ENCODE measurements at places on chromosomes 1 and 21.

DNA sequence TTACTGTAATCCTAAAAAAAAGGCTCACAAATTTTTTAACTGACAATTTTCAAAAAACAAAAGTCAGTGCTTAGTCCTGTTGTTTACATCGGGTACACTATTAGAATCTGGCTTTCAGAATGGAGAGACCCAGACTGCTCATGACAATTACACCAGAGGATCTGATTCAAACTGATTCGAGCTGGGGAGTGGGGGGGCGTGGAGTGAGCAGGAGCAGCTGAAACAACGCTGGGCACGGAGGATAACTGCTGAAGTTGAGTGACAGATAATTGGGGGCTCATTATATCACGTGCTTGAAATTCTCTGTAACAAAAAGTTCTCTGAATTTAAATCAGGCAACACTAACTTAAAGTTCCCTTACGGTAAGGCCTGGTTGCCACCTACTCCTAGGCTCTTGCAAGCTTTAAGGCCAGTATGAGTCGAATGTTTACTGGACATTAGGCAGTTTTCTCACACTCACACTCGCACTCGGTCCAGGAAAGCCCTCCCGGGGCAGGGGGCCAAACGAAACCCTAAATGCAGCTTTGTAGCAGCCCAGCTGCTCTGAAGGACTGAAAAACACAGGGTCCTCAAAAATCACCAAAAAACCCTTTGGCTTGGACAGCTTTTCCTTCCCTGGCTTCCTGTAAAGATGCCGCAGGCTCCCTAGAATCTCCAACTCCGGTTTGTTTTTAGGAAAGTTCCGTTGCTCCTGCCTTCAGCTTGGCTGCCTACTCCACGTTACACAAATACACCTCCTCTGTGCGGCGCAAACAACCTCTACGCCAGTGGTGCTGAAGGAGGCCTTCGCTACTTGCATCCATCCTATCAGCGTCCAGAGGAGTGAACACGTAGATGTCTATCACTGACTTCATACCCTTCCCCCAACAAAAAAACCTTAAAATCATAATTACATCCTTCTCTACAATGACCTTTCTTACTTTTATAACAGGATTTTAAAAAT lies 42.9 kb downstream of the CAPZB start:
- DNase-seq = no peak

GRCh38 chr1:63883494-63884235 lies 109.8 kb downstream of the ROR1 start:
- DNase-seq = no peak

- no peak for DNase-seq
Measured at GRCh38 chr1:9500756-9501754, 38.2 kb upstream of the SLC25A33 start.

DNA sequence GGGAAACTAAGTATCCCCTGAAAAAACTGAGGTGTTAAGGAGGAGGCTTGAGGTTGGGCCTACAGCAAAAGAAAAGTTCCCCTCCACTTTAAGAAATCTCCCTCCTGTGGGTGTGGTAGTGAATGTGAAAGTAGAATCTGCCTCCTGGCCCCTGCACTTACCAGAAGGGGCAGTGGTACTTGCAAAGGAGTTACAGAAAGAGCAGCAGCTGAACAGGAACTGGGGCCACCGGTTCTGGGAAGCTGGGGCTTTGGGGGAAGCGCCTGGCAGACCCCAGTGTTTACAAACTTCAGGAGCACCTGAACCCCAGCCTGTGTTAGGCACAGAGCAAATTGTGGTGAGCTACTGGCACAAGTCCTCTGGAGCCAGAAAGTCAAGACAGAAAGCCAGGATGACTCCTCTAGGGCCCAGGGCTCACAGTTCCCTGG lies 250.2 kb upstream of the FGGY start:
- no peak for DNase-seq

GRCh38 chr1:9875636-9876000 lies 34.5 kb downstream of the CTNNBIP1 start:
- no peak for DNase-seq

DNA sequence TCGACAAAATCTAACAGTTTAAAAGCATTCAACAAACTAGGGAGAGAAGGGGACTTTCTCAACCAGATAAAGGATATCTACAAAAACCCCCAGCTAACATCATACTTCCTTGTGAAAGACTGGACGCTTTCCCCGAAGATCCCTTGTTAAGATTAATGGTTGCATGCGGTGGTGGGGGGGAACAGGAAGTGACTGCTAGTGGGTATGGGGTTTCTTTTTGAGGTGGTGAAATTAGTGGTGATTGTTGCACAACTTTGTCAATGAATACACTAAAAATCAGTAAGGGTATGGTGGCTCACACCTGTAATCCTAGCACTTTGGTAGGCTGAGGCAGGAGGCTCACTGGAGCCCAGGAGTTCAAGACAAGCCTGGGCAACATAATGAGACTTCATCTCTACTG lies 26.9 kb upstream of the EYA3 start:
- no peak for DNase-seq

DNA sequence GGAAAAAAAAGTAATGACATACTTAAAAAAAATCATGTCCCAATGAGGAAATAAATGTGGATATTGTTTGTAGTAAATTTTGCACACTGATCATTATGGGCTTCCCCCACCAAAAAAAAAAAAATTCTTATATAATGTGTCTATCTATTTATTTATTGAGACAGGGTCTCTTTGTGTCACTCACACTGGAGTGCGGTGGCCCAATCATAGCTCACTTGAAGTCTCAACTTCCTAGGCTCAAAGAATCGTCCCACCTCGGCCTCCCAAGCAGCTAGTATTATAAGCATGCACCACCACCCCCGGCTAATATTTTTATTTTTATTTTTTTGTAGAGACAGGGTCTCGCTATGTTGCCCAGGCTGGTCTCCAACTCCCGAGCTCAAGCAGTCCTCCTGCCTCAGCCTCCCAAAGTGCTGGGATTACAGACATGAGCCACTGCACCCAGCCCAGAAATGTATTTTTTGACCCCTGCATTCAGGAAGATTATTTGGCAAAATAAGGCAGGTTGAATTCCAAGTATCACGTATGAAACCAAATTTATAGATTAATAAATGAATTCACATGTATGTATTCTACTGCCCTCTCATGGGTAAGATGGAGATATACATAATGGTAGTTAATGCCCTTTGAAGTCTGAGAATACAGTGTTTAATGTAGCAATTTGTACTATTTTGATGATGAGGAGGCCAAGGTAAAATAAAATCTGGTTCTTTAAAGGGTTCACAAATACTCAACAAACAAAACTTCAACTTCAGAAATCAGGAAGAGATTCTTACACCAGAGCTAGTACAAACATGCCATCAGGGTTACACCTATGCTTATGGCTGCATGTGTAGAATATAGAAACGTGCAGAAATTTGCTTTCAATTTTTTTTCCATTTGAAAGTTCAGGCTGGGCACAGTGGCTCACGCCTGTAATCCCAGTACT lies 1.4 kb upstream of the DENND2C start:
- DNase-seq = no peak

All from stimulated activated CD8-positive, alpha-beta memory T cell treated with anti-CD3 and anti-CD28 coated beads, Interleukin-4, amount 100 ng/mL, for 4 hours (primary cell).